ENCODE measurements at places on chromosomes 3 and 15.
A peak's percentile ranks its signal among the peaks of the same experiment; 100 is the strongest.

DNA sequence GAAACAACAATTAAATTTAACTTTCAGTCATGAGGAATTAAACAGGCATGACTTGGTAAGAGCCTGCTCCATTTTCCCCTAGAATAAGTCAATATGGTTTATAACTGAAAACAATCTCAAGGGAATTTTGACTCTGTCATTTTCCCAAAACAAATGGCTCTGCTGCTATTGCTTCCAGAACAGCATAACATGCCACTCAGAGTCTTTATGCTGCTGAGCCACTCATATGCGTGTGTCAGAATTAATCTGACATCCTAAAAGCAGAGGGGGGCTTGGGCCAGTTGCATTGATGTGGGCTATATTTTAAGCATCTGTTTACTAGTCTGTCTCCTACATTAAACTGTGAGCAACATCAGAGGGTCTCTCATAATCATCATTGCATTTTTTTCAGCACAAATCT lies 111.1 kb upstream of the ABI3BP start:
- no peak for DNase-seq

- no peak for DNase-seq
Observed at GRCh38 chr3:356952-357351, 160.4 kb downstream of the CHL1 start.

DNA sequence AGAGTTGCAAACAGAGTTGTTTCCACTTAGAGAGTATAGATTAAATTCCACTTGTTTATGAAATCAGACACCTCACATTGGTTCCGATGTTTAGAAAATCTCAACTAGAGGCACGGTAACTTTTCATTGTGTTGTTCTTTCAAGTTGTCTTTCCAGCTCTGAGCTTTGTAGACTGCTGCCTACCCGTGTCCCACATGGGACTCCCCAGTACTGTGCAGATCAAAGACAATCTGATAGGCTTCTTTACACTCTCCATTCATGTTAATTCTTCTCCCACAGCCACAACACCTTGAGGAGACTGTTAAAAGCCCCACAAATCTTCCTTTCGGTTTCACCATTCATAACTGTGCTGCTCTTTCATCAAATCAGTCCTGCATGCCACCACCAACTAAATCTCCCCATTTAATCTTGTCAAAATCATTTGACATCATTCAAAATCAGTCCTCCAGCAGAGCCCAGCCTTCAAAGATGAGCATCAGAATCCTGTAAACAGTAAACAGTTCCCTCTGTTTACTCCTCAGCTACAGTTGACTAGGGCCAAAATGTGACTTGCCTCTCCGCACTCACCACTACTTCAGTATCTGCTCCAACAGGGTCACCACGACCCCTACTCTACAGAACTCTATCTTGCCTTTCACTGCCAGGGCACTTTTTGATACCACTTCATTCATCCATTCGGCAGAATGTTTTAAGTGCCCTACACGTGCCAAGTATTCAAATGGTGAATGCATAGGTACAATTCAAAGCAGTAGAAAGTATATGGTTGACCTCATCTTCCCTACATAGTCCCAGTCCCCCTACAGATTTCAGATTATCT lies 8.3 kb downstream of the ANXA2 start:
- DNase-seq: no peak

- DNase-seq: no peak
Observed at GRCh38 chr15:53962646-53963561, 15.3 kb upstream of the UNC13C start.

DNA sequence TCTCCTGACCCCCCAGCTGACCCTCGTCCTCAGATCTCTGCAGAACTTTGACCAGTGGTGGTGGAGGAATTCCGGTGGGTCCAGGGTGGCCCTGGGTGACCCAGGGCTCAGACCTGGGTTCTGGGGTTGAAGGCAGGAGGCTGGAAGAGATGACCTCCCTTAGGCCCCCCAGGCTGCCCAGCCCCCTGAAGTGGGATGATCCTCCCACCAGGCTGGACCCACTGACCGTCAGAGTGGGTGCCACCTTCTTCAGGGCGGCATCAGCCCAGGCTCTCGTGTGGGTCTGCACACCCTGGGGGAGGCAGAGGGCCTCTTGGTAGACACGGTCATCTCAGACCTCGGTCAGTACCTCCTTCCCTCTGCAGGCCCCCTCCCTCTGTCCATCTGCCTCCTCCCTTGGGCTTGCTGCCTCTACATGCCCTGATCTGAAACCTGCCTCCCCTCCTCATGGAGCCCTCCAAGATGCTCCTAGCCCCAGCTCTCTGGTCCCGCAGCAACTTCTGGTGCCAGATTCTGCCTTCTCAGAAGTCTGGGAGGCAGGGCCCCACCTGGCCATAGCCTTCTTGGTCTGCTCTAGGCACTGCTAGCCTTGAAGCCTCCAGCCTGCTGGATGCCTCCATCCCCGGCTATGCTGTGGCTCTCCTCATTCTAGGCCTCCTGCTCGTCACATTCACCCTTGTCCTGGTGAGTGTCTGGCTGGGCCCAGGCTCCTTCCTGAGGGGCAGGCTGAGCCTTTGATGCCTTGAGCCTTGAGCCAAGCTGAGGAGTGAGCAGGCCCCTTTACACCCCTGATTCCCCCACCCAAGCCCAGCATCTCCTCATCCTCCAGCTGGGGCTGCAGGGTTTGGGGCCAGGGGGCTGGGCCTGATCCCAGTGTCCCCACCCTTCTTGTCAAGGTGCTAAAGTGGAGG lies 49.1 kb upstream of the CSPG4 start:
- no peak for DNase-seq

DNA sequence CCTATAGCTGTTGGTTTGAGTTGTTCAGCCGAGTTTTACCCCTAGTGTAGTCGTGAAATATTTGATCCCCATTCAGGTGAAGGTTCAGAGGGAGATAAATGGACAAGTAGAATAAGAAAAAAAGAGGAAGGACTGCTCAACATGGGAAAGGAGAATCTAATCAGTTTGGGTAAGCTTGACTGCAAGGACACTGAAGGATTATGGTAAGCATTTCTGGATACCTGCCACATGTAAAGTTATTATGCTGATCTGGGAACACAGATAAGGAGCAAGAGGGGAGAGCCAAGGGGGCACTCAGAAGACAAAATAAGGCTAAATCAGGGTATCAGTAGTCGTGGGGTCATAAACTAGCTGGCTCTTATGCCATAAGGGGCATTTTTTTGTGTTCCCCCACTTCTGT lies 49.9 kb downstream of the TFG start:
- no peak for DNase-seq

DNA sequence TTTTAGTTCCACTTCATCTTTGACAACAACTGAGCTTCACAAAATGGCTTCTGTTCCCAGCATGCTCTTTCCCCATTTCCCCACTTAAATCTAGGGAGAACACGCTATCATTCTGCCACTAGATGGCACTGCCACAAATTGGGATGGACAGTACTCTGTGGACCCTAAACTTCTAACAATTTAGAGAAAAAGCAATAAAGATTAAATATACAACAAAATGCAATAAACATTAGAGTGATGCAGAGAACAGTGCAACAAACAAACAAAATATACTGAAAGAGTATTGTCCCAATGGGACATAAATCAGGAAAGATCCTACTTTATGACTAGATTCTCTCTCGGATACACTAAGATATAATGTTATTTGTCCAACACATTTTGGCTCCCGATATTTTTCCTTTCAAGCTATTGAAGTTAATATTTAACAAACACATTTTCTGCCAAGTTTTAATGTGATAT lies 169.7 kb upstream of the TMCO5A start:
- no peak for DNase-seq

GRCh38 chr3:100978011-100978659 lies 15.1 kb downstream of the ABI3BP start:
- no peak for DNase-seq

DNA sequence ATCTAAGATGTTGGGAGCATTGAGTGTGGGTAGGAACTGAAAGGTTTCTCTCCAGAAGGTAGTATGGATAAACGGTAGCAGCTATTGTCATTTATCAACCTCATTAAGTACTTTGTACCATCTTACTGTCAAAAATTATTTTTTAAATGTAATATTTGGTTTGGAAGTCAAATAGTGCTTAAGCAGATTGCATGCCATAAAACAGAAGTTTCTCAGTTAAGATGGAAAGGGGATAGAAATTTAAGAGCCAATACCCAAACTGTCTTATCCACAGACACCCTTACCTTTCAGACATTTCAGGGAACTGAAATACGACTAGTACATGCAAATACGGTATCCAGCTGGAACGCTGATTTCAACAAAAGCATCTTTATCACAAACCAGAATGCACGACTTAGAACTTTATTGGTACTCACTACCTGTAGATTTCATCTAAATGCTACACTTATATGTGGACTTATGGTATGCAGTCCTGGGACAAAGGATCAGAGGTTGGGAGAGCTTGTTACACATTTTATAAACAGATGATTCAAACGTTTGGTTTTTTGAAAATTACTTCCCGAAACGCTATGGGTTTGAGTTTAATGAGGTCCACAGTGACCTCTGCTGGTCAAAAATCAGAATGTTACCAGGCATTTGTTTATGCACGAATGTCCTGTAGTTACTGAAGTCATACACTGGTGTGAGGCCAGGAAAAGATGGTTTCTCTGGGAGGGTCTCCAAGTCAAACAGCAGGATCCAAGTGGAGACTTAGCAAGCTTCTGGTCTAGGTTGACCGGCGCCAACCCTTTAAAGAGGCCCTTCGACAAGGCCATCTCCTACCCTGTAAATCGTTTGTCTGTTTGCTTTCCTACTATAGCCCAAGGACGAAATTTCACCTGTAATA lies 45.7 kb upstream of the DUT start:
- DNase-seq: no peak

DNA sequence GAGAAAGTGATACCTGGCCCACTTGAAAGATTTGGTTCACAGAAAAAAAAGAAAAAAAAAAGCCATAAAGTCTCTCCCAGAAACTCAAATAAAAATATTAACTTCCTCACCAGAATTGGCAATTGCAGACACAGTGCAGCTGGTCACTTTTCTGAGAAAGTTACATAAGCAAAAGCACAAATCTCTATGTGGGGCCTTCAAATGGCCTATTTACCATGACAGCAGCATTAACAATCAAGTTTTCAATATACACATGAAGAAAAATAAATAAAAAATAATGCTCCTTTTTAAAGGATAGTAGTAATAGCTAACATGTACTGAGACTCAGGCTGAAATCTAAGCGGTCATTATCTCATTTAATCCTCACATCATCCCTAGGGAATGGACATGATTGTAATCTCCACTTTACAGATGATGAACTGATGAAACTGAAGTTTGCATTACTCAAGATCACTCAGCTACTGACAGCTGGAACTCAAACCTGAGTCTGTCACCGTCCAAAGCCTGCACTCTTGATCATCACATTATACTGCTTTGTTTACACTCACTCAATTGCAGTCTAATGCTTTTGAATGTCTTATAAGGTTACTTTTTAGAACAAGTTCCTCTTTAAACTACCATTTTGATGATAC lies 3.3 kb downstream of the NPTN start:
- no peak for DNase-seq

DNA sequence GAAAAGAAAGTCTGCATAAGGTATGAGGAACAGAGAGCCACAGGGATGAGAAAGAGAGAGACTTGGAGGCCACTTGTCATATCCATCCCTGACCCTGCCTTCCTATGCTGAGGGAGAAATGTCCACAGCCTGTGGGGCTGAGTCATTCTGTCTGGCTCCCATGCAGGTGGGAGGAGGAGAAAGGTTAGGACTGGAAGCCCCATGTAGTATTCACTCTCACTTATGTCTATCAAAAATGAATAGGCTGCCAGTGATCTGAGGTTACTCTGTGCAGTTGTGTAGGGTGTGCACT lies 71.3 kb downstream of the RAB11A start:
- no peak for DNase-seq

DNA sequence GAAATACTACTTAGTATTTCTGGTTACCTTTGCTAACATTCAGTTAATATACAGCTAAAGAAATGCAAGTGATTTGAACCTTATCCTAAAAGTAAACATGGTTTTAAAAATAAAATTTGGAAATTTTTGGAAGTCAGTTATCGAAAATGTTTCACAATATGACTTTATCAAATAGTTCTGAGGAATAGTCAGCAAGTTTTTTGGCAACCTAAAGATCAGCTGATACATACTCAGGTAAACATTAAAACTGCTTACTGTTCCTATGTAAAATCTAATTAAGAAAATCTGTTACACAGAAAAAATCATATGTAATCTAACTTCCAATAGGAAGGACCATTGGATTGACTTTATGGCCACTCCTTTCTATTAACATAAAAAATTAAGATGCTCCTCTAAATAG lies 24.1 kb downstream of the IFT80 start:
- no peak for DNase-seq

DNA sequence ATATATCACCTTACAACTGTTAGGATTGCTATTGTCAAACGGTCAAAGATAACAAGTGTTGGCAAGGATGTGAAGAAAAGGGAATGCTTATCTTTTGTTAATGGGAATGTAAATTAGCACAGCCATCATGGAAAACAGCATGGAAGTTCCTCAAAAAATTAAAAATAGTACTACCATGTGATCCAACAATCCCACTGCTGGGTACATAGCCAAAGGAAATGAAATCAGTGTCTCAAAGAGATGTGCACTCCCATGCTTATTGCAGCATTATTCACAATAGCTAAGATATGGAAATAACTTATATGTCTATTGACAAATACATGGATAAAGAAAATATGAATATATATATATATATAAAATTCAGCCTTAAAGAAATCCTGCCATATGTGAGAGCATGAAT lies 274.6 kb downstream of the EDEM1 start:
- no peak for DNase-seq

- DNase-seq: no peak
Observed at GRCh38 chr3:25265284-25265683, 162.8 kb upstream of the RARB start.

DNA sequence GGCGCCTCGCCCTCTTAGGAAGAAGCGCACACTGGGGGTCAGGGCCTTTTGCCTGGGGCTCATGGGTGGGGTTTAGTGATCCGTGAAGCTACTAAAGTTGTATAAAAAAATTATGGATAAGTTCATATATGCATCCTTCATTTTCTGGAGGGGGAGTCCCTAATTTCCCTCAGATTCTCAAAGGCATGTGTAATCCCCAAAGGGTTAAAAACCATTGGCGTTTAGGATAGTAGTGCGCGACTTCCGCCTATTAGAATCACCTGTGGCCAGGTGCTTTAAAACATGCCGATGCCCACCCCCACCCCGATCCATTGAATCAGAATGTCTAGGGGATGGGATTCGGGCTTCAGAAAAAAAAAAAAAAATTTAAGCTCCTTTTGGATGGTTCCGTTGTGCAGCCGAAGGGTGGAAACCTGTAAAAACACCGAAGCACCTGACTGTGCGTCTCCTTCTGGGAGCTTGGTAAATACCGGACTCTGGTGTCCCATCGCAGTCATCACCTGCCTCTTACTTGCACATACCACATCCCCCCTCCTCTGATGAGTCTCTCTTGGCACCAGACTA lies 570 bp downstream of the APH1B start:
- no peak for DNase-seq

GRCh38 chr3:16849229-16849628 lies 35.5 kb upstream of the PLCL2 start:
- peak; percentile 48 for DNase-seq

DNA sequence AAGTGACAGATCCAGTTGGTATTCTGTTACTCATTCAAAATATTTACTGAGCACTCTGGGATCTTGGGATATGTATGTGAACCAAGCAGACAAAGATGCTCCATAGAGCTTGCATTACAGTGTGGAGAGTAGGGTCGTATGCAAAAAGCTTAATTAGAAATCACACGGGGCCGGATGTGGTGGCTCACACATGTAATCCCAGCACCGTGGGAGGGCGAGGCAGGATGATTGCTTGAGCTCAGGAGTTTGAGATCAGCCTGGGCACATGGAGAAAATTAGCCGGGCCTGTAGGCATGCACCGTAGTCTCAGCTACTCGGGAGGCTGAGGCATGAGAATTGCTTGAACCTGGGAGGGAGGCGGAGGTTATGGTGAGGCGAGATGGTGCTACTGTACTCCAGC lies 68.7 kb upstream of the MB21D2 start:
- no peak for DNase-seq

All from activated effector memory CD4-positive, alpha-beta T cell treated with Interleukin-2 at 50 U/mL for 16 hours (primary cell).